ENCODE measurements at places on chromosomes 6 and 20. TPM values are rescaled to one million over a fixed set of nuclear protein-coding genes. Genes with fewer than 3 reads are reported as not detected.

The OOEP gene
- 0.13 TPM for total RNA-seq

The TUBB1 gene
- not detected for total RNA-seq

The HUS1B gene
- 0.51 TPM for total RNA-seq

GRCh38 chr6:125197795-125198269 lies 44.3 kb downstream of the TPD52L1 start:
- no peak for DNase-seq

DNA sequence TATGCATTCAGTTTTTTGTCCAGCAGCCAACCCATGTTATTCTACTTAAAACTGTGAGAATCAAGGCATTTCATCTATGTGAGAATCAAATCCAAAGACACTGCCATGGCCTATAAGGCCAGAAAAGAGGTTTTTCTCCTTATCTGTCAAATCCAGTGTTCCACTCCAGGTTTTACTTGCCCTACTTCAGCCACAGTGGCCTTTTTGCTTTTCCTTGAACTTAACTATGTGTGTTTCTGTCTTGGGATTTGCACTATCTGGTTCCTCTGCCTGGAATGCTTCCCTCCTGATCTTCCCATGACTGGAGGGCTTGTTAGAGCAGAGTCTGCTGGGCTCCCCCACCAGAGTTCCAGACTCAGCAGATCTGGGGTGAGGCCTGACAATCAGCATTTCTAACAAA lies 113.1 kb upstream of the DOK5 start:
- DNase-seq = no peak

- no peak for DNase-seq
Observed at GRCh38 chr6:165718491-165718891, 55.5 kb upstream of the PDE10A start.

- peak; percentile 55 for DNase-seq
Observed at GRCh38 chr6:5411414-5411813, 150.1 kb downstream of the FARS2 start.

All from dermis microvascular lymphatic vessel endothelial cell (primary cell).